Amniotic stem cell (primary cell): ENCODE measurements at places on chromosomes 2 and 18.

DNA sequence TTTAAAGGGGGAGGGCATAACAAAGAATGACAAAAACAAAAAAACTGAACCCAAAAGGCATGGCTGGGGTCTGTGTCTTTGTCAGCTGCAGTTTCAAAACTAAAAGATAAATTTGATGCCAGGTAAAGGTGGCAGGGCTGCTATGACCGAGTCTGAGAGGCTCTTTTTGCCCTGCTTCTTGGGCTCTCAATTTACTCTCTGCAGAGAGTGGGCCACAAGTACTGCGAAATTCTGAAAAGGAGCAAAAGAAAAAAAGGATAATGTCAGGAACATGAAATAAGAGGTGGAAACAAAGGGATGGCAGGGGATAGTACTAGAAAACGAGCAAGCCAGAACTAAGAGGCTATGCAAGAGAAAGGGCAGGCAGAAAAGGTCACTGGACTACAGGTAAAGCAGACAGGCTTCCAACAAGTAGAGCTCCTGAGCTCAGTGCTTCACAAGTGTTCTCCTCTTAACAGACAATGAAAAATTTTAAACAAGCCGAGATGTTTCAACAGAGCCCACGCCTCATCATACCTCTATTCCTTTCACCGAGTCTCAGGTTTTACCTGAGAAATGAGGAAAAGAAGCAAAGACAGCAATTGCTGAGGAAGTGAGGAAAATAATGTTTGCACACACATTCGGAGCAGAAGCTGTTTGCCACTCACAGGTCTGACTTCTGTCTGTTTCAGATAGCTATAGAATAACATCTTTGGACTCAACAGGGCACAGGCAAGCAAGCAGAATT is 7.3 kb downstream of the IRS1 start:
- no peak for DNase-seq

- DNase-seq: no peak
These were observed 3.8 kb downstream of the LIPT1 start for GRCh38 chr2:99158599-99158998.

- no peak for DNase-seq
These were observed 47.7 kb downstream of the ACKR3 start for GRCh38 chr2:236617221-236617737.

GRCh38 chr2:213253162-213253561 is 31.1 kb upstream of the SPAG16 start:
- no peak for DNase-seq

DNA sequence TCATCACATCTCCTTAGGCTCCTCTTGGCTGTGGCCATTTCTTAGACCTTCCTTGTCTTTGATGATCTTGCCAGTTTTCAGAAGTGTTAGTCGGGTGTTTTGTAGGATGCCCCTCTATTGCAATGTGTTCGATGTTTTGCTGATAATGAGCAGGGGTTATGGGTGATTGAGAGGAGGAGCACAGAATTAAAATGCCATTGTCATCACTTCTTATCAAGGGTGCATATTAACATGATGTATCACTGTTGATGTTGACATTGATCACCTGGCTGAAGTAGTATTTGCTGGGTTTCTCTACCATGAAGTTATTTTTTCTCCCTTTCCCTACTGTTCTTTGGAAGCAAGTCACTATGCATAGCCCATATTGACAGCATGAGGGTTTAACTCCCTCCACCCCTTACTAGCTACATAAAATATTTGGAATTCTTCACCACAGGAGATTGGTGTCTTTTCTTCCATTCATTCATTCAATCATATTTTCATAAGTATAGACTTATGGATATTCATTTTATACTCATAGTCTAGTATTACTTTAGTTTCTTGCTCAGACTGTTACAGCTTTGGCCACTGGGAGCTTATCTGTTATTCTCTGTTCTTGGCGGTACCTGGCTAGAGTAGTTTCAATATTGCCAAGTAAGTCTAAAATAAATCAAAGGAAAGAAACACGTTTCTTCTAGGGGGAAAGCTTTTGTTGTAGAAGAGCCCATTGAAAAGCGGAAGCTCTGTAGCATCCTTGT is 54.5 kb upstream of the TMEM87B start:
- no peak for DNase-seq

DNA sequence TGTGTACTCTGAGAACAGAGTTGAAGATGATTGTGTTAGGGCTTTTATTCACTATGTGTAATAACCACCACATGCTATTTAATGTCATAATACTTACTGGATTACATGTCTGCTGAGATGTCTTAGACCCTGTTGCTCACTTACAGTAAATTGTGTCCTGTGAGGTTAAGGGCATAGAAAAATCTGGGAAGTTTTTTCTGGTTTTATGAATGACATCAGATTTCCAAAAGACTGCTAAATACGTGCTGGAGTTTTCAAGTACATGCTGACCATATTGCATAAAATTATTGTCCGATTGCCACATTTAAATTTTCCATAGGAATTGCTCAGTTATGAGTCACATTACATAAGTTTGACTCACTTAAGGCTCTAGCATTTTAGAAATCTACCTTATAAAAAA is 96.7 kb upstream of the COL5A2 start:
- DNase-seq: peak; percentile 56

DNA sequence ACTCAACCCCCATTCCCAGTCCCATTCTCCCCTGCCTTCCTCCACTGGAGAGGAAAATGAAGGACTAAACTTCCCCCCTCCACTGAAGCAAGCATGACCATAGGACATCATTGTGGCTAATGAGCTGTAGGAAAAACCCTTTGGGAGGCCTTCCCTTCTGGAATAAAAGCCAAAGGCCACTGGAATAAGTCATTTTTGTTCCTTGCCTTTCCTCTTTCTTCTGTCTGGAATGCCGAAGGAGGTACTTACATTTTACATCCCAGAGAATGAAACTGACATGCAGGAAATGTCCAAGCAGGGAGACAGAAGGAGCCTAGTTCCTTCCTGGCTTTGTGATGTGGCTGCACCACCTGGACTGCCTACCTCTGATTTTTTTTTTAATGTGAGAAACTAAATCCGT is 9.1 kb upstream of the PTPRM start:
- no peak for DNase-seq

- no peak for DNase-seq
These were observed 199.7 kb downstream of the ANKRD30B start for GRCh38 chr18:14947482-14948162.

DNA sequence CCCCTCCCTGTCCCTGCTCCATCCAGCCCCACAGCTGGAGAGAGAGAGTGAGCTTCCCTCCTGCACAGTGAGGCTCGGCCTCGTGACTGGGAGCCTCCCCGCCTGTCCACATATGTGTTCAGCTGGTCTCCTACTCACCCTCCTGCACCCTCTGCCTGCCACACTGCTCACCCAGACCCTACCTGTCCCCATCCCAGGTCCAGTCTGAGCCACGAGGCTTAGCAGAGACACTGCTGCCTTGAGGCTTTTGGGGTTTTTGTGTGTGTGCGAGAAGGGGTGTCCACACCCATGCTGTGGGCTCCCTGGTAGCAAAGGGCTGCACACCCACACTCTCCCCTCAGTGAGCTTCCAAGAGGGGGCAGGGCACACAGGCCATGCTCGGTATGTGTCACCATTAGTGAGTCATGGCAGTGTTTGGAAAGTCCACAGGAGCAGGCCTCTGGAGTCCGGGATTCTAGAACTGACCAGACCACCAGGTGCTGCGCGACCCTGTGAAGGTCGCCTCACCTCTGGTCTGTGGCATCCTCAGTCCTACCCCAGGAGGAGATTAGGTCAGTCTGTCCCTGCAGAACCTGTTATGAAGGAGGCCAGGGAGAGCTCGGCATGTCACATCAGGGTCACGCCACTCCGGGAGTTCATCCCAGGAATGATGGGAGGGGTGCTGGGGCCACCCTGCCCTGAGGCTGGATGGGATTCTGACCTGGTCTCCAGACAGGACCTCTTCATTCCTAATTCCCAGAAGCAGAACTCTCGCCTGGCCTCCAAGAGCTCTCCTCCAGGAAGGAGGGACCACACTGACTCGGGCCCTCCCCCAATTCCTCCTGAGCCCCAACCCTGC is 39.9 kb upstream of the SMAD7 start:
- DNase-seq: peak; percentile 34

- no peak for DNase-seq
These were observed 20.4 kb upstream of the FEZ2 start for GRCh38 chr2:36618381-36618780.

DNA sequence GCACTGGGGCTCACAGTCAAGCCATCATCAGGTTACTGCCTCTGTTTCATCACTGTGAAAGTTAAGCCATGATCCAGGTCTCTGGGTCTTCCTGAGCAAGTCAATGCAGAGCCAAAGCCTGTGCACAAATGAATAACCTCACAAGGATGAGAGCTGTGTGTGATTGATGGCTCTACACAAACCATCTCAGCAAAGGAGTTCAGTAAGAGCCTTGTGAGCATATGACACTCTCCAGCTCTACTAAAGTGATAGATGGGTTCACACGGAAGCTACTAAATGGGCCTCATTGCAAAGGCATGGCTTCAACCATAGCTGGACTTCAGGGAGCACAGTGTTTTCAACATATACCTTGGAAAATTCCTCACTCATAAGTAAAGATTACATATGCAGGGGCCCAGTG is 101.5 kb downstream of the AFF3 start:
- DNase-seq: no peak

GRCh38 chr2:168715849-168716248 is 86.6 kb upstream of the NOSTRIN start:
- no peak for DNase-seq

- no peak for DNase-seq
These were observed 484.3 kb upstream of the LRATD1 start for GRCh38 chr2:14148216-14148615.

DNA sequence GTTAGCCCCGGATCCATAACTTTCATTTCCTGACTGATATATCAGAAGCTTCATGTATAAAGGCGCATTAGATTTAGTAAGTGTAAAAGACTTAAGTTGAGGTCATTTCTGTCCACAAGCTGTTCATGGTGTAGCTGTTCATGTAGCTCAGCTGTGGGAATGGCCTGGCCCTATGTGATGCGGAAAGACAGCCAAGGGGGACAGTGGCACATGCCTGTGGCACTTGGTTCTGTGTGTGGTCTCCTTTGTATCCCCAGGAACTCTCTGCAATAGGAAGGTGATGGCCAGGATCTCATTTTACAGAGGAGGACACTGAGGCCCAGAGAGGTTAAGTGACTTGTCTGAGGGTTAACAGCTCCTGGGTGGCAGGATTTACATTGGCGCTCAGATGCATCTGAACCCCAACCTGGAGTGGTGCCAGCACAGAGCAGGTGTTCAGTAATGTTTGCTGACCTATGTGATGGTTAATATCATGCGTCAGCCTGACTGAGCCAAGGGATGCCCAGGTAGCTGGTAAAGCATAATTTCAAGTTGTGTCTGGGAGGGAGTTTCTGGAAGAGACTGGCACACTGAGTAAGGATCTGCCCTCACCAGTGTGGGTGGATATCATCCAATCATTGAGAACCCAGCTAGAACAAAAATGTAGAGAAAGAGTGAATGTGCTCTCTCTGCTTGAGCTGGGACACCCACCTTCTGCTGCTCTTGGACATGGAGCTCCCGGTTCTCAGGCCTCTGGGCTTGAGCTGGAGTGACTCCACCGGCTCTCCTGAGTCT is 25.4 kb downstream of the HPCAL1 start:
- no peak for DNase-seq

DNA sequence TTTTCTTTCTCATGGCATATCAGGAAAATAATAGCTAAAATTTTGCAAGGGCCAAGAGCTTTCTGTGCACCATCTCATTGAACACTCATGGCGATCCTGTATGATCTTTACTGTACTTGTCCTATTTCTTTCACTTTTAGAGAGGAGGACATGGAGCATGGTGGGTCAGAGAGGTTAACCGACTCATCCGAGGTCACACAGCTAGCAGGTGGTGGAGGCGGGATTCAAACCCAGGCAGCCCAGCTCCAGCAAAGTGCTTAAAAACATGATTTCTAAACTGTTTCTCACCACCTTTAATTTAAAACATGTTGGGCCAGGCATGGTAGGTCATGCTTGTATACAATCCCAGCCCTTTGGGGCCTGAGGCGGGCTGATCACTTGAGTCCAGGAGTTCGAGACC is 6.4 kb downstream of the NGEF start:
- DNase-seq: no peak

- DNase-seq: peak; percentile 61
These were observed 222.8 kb downstream of the SOX11 start for GRCh38 chr2:5914811-5915611.

- no peak for DNase-seq
These were observed 12.5 kb downstream of the RASGRP3 start for GRCh38 chr2:33488715-33489540.

DNA sequence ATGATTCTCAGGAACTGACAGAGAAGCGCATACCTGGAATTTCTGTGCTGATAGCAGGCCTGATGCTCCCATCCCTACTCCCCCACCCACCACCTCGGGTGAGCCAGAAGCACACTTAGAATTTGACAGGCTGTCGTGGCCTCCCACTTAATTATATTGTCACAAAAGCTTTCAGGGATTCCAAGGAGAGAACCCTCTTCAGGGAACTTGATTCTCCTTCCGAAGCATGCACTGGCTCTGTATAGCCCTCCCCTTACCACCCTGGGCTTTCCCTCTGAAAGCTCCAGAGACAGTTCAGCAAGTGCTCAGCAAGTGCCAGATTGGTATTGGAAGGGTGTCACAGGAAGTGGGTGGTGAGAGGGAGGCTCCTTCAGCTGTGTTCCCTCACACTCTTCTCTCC is 252.5 kb upstream of the SIX2 start:
- no peak for DNase-seq

DNA sequence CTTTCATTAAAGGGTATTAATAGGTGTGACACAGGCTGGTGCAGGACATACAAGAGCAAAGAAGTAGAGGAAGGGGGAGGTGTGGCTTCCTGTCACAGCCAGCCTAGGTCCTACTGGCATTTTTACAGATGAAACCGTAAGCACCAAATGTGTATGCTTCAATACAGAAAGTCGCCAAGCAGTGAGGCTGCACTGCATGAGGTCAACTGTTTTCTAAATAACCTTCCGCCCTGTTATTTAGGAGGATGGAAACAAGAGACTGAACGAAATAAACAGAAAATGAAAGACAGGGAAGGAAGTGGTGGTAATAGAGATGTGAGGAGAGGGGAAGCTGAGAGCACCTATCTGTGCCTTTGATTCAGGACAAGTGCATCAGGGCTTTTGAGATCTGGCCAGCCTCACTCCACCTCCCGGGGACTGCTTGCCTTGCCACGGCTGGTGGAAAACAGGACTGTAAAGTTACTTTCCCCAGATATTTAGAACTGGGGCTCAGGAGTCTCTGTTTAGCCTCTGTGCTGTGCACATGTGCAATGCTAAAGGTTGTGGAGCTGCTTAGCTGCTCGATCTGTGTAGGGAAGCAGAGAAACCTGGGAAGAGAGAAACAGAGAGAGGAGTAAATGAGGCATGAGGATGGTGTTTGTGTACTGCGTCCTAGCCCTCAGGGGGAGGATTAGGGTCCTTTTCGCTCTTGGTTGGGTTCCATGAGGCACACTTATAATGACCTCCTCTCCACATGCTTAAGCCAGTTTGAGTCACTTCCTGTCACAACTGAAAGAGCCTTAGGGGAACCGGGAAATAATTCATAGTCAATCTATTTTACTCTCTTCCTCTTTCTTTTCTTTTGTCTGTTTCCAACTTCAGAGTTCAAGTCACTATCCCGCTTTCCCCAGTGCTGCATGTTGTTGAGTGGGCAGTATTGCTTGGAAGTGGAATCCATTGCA is 62.3 kb upstream of the BOD1L2 start:
- no peak for DNase-seq
